ENCODE measurements at places on chromosomes 12 and 14.
A peak's percentile ranks its signal among the peaks of the same experiment; 100 is the strongest.

DNA sequence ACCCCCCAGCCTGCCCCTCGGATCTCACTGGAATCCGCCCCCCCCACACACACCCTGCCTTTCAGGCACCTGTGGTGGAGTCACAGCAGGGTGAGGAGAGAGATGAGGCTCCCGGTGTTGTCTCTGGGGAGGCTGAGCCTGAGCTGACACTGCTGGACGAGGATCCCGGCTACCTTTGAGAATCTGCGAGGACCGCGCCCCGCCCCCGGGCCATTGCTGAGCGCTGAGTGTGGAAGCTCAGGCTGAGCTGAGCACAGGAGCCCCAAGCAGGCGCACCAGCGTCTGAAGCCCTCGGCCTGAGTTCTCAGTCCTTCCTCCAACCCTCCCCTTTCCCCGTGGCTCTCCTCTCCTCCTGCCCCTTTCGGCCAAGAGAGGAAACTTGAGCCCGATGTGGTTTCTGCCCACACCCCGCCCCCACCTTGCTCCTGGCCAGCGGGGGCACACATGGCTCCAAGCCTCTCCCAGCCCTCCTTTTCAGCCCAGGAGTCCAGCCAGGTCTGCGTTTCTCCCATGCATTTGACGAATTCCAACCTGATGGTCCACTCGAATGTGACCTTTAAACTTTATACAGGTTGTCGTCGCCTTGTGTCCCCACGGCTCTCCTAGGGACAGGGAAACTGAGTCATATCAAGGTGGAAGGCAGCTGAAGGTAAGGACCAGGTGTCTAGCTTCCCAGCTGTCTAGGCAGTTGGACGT lies at the start of gene NFE2:
NFE2 (minus strand) TSS at position 284 of the 696 bp plus-strand sequence. CDS start 5,767 bp downstream, outside the sequence.
- peak; percentile 76 for DNase-seq

- DNase-seq: no peak
Observed at GRCh38 chr14:71361336-71361735, 454.1 kb downstream of the PCNX1 start.

DNA sequence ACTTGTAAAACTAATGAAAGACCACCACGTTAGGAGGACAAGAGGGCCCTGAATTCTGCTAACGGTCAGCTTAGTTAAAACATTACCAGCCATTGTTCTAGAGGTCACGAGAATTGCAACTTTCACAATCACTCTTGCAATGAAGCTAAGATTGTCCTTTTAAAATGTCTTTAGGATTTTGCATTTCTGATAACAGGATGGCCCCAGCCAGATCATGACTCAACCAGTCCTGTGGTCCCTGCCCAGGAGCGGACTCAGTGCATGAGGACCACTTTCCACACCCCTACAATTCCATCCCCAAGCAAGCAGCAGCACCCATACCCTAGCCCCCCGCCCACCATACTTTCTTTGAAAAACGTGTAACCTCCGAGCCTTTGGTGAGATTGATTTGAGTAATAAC lies 28.7 kb downstream of the HSP90AA1 start:
- DNase-seq: no peak

DNA sequence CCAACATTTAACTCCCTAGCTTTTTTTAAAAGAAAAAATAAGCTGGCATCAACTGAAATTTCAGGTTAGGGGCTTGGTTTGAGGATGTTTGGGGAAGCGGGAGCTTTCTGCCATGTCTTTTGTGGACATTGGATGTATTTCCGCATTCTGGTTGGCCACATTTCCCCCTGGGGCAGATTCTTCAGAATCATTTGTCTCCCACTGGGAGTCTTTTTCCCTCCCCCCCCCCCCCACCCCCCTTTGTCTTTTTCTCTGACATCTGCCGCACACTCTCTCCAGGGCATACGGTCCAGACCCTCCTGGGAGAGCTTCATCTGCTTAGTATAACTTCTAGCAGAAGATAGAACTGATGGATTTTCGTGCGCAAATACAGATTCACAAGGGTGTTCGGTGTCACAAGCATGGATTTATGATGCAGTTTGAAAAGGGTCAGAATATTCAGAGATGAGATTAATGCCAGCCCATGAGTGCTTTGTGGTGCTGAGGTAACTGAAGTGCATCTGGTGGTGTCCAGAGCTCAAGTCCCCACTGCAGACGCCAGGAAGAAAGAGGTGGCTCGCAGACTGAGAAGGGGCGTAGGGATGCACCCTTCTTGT lies 40.2 kb downstream of the ETV6 start:
- DNase-seq: no peak

GRCh38 chr14:29391801-29392200 lies 535.8 kb downstream of the PRKD1 start:
- no peak for DNase-seq

- no peak for DNase-seq
Observed at GRCh38 chr12:123148655-123149054, 2.2 kb downstream of the PITPNM2 start.

DNA sequence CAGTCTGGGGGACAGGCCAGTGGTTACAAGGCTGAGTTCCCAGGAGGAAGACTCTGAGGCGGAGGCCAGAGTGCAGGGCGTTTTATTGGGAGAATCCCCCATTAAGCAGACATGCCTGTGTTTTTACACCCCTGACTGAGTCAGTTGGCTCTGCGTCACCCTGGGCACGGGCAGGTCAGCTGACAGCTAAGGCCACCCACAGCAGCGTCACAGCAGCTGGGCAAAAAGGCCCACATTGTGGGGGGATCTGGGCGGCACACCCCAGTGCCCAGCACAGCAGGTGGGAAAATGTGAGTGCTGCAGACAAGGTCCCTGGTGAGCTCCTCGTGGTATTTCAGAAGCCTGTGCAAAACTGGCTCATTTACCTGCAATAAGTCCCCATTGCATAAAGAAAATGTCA lies 184.7 kb downstream of the AACS start:
- no peak for DNase-seq

GRCh38 chr14:102015045-102015685 lies 50.8 kb downstream of the DYNC1H1 start:
- DNase-seq: no peak

DNA sequence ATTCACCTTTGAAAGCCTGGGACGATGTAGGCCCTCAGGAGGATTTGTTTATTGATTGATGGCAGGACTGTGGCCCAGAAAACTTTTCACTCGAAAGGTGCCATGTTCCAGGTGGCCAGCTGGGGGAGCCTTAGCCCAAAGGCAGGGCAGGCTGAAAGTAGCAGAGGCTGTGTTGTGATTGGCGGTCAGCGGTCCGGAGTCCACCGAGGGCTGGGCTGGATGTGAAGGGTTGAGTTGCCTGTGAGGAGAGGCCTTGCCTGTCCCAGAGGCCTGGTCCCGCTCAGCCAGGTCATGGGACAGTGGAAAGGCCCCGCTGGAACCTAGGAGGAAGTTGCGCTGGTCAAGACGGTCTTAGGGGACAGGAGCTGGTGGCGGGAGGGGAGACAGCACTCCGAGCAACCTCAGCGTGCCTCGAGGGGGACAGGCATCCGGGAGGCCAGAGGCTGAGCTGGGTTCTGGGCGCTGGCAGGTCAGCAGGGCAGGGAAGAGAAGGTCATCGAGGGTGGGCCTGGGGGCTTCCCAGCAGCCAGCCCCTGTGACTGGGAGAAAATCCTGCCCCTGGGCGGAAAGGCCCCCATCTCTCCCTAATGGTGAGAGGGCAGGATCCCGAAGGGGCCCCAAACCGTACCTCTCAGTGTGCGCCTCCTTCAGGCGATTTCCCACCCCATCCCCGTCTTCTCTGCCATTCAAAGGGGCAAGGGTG lies 26.3 kb downstream of the CMA1 start:
- DNase-seq: no peak

- DNase-seq: no peak
Observed at GRCh38 chr14:58656671-58657411, 19.1 kb downstream of the DACT1 start.

GRCh38 chr12:21618566-21618965 lies 13.9 kb upstream of the GYS2 start:
- no peak for DNase-seq

GRCh38 chr12:58670623-58671022 lies 249.7 kb downstream of the LRIG3 start:
- DNase-seq: no peak

DNA sequence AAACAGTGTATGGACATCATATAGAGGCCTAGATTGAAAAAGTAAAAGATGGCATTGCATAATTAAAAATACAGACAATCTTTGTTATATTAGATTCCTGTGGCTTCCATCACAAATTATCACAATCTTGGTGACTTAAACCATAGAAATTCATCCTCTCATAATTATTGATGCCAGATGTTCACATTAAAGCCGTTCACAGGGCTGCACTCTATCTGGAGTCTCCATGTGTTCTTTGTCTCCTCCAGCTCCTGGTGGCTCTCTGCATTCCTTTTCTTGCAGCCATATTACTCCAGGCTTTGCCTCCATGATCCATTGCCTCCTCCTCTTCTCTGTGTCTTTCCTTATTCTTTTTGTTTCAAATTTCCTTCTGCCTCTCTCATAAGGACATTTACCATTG lies 875.7 kb upstream of the USP15 start:
- DNase-seq: no peak

DNA sequence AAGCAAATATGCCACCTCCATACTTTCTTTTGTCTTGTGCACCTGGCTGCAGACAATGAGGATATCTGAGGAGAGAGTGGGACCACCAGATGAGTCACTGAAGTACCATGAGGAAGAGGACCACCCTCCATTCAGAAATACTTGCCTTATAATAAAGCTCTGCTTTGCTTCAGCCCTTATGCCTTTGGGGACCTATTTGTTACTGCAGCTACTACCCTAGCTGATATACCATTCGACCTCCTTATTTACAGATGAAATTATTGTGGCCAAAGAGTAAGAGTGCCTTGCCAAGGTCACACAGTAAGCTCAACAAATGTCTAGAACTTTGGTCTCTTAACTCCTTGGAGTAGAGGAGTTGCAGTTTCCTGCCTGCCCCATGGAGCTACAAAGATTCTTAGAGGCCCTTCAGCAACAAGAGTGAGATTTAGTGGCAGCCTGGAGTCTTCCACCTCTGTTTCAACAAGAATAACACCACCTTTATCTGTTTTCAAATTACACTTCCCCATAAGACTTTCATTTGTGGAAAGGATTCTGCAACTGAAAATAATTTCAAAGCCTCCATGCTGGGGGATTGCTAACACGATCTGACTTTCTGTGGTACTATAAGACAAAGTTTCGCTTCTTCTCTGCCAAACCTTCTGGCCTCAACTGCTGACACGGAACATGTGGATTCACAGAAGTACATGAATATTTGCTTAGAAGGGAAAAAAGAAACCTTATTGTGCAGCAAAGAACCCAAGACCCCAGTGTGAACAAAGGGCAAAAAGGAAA lies 3.6 kb downstream of the CMKLR1 start:
- no peak for DNase-seq

DNA sequence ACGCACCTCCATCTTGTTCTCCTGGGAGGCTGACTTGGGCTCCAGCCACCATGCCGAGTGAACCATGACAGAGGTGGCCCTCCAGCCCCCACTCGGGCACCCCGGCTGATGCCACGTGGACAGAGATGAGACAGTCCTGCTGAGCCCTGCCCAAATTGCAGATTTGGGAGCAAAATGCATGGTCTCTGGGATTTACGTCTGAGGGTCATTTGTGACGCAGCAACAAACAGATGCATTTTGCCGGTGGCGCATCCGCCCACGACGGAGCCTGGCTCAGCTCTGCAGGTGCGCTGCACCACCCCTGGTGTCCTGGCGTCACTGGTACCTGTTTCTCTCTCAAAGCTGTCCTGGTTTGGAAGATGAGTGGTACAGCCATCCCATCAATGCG lies 31.1 kb upstream of the INF2 start:
- DNase-seq: no peak

GRCh38 chr12:7017870-7018349 lies 366 bp downstream of the LPCAT3 start:
- DNase-seq: no peak
